Activated effector memory CD4-positive, alpha-beta T cell treated with Interleukin-2 at 50 U/mL for 16 hours (primary cell): ENCODE measurements at places on chromosomes 12 and 14.

- DNase-seq = no peak
These were observed 1196.5 kb downstream of the GALC start for GRCh38 chr14:86796221-86797074.

- no peak for DNase-seq
These were observed 249.7 kb downstream of the LRIG3 start for GRCh38 chr12:58670623-58671022.

GRCh38 chr12:123037791-123038190 lies 57.3 kb downstream of the ARL6IP4 start:
- no peak for DNase-seq

DNA sequence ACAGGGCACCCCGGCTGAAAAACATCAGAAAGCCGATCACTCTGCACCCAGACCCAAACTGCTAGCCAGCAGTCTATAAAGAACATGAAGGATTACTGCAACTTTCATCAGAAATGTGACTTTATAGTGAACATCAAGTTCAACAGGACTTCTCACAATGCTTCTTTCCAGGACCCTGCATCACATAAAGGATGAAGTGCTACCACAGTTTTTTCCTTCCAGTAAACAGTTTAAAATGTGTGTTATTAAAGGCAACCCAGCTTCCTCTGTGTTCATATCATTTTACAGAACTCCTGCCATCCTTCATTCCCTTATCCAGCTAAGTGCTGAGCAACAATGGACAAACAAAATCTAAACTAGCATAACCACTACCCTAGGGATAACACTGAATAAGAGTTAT lies 280.3 kb upstream of the DIO2 start:
- DNase-seq = no peak

- no peak for DNase-seq
These were observed 54.3 kb downstream of the TTC9 start for GRCh38 chr14:70696026-70696425.

DNA sequence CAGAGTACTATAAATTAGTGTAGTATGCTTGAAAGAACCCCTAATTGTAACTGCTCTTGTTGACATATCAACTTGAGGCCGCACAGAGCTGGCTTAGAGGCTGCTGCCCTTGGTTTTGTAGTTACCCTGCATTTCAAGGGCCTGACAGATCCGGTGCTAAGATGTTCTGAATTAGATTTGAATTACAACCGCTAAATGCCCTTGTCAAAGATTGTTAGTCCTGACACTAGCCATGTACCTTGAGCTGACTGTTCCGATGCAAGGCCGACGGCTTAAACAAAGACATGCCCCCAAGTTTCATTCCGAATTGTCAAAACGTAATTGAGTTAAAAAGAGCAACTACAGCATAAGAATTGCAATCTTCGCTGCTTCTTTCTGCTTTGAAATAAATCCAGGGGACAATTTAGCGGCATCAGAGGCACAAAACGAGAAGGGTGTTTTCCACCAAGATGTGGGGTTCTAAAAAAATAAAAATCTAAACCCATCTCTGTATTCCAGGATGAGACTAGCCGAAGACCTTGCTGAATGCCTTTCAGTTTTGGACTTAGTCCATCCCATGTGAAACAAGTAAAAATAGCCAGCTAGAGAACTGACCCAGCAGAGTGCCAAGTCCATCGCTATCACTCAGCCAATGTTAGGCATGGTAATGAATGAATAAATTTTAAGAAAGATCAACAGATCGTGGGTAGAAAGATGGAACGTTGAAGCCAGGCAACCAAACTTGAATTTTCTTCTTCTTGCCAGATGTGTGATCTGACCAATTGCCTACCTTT lies 148.7 kb downstream of the DICER1 start:
- no peak for DNase-seq

- no peak for DNase-seq
These were observed 49.9 kb downstream of the HELB start for GRCh38 chr12:66352197-66352596.

- DNase-seq = no peak
These were observed 126.6 kb upstream of the CPNE8 start for GRCh38 chr12:39032034-39032433.

GRCh38 chr14:52874389-52874788 lies 76.5 kb downstream of the FERMT2 start:
- no peak for DNase-seq

GRCh38 chr12:67370979-67371378 lies 101.8 kb downstream of the CAND1 start:
- DNase-seq = no peak

DNA sequence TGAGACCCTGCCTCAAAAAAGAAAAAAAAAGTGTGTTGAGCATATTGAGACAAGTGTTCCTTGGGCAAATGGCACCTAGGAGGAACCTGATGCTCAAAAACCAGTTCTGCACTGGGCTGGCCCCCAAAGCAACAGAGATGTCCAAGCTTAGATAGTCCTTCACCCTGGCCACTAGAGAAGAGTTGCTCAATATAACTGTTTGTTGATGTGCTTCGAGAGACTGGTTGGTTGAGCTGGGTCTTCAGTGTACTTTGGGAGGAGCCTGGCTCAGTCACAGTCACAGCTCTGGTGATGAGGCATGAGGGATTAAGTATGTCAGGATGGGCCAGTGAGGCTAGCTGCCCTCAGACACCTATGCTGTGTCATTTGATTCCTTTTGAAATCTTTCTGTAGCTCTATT lies 38.0 kb downstream of the SLC2A14 start:
- no peak for DNase-seq

GRCh38 chr12:95397571-95397970 lies 76.4 kb upstream of the METAP2 start:
- DNase-seq = no peak

- no peak for DNase-seq
These were observed 34.9 kb downstream of the OR4N2 start for GRCh38 chr14:19838433-19838832.

- DNase-seq = no peak
These were observed 46.7 kb upstream of the PTPRR start for GRCh38 chr12:70966996-70967790.

- no peak for DNase-seq
These were observed at the start of gene ANO2 for GRCh38 chr12:5945071-5946008. Gene ANO2, minus strand, starts transcription at chr12:5945259. Its CDS starts 42 bp downstream, at chr12:5945217.

DNA sequence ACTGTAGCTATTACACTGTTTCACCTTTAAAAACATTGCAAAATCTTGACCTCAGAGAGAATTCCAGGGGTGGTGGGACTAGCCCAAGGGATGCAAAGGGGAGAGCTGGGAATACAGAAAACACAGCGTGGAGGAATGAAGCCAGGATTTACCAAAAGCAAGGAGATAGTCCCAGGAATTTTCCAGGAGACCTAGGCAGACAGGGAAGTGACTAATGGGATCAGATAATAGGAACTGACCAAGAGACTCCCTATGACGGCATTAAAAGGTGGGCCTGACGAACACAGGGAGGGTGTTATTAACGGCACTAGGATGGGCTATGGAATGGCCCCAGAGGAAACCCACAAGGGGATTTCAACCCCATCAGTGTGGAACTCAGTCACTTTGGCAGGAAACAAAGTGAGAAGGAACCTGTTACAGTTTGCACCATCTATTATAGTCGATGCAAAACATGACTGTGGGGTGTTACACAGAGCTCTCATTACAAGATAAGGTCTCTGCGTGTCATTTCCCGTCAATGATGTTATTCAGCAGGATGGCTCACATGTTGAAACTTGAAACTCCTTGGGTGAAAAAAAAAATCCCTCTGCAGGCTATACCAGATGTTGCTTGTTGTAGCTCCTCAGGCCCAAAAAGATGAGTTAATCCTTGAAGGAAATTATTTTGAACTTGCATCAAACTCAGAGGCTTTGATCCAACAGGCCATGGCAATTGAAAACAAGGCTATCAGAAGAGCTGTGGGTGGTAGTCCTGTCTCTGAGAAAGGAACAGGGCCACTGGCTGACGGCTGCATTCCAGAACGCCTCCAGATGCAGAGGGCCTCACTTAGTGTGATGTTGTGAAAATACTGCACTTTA lies 58.7 kb downstream of the DRAM1 start:
- DNase-seq = no peak

DNA sequence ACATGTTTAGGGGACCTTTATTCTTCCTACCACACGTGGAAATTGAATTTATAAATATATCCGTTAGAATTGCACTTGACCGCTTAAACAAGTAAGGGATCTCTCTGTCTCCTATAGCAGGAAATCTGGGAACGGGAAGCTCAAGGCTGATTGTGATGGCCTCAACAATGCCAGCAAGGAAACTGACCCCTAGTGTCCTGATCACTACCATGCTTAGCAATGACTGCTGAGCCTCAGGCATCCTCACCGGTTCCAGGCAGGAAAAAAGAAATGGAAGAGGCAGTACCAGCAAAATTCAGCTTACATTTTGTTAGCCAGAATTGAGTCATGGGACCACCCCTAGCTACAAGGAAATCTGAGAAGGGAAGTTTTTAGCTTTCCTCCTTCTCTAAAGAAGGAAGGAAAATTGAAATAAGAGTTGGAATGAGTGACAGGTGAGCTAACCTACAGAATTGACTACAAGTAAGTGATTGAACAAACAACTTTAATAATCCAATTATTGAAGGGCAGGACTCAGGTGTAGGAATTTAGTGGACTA lies 43.9 kb upstream of the AMN1 start:
- DNase-seq = no peak

GRCh38 chr14:56150645-56151345 lies 32.6 kb downstream of the PELI2 start:
- no peak for DNase-seq

DNA sequence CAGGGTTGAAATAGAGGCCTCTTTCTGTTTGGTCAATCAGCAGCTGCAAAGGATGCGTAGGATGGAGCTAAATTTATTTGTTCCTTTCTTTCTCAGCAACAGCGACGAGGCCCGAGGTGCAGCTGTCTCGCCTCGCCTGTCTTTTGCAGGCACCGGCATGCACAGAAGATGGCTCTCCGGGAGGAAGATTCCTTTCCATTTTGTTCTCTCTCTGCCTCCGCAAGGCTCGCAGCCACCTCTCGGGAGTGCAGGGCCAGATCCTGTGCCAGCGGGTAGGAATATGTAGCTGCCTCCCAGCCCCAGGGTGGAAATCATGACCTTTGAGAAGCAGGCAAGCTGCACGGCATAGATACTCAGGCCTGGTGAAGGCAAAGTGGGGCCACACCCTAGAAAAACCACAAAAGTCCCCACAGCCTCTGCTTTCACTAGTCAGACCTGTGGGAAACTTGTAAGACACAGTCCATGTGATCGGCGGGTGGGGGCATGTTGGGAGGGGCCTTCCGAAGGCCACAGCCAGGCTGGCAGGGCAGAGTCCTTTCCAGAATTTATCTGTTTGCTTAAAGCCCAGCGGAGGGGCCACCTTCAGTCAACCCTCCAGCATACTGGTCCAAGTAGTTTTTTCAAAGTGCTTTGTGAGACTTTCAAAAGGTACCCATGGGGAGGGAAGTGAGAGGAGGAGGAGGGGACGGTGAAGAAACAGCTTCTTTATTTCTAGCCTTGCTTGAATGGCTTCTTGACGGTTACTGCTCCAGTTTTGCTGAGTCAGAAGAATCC lies at the start of gene MAP1LC3B2:
Gene MAP1LC3B2 (plus strand): TSS at position 220 of the 774 bp plus-strand sequence. CDS start 16,562 bp downstream, outside the sequence.
- peak; percentile 76 for DNase-seq

- DNase-seq = no peak
These were observed 139.5 kb downstream of the DAD1 start for GRCh38 chr14:22449600-22449905.

GRCh38 chr12:123659996-123660727 lies 10.8 kb upstream of the TCTN2 start:
- no peak for DNase-seq

DNA sequence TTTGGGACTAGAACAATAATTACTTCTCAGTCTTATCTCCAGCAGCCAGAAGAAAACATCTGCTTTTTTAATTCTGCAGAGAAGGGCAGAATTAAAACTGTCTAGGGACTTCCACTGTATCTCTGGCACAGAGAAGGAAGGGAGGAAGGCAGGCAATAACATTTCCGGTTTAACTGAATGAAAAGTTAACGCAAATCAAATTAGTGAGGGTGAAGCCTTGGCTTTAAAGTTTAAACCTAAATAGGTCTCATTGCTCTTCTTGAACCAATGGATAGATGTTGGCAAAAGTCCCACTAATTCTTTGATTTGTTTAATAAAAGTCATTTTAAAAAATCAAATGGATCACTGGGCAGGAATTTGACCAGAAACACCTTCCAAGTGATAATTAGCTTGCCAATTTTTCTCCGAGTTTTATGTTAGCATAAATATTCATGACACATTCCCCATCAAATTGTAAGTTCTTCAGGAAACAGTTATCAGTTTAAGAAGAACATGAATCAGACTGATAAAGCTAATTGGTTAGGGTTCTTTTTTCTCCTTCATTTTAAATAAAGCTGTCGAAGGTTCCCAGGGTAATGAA lies 181.9 kb downstream of the SLC15A5 start:
- DNase-seq = no peak
